ENCODE measurements at places on chromosomes 7 and 10.

- DNase-seq: no peak
These were observed 90.4 kb downstream of the C10orf105 start for GRCh38 chr10:71629131-71629530.

GRCh38 chr7:29865526-29865925, 59.2 kb downstream of the WIPF3 start:
- peak; percentile 71 for DNase-seq

- no peak for DNase-seq
These were observed 196.2 kb downstream of the PTN start for GRCh38 chr7:137147338-137147720.

- DNase-seq: no peak
These were observed 13.0 kb upstream of the PFKP start for GRCh38 chr10:3054183-3054850.

DNA sequence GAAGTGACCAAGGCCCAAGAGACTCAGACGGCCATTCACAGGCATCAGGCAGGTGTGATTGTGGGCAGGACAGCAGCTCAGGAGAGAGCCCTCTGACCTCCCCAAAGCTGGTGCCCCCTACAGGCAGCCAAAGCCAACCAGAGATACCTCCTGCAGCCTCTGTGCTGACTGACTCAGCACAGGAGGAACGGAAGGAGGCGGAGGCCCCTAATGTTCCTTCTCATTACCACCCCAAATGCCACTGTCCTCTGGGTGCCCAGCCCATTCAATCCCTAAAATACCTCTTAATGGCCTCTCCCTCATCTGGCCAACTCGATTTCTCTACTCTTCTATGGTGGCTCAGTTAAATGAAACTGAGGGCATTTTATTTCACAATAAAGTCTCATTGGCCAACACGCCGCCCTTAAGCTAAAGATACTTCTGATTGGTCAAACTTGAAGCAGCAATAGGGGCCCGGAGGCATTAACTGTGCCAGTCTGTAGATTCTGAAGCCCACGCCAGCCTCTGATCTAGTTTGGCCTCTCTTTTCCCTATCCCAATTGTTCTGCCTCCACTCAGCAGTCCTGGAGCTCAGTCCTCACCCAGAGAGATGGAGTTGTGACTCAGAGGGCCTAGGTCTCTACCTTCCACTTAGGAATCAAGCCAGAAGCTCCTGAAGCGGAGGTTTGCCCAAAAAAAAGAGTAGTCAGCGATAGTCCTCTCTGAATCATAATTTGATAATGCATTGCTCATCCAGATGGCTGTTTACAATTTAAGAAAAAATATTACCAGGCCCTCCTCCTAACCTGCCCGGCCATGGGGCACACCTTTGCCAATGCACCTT, 1.2 kb downstream of the CYREN start:
- peak; percentile 56 for DNase-seq

- no peak for DNase-seq
These were observed 119.5 kb downstream of the SPDYE5 start for GRCh38 chr7:75611557-75612178.

- peak; percentile 68 for DNase-seq
These were observed 9.8 kb downstream of the VSIR start for GRCh38 chr10:71763352-71764127.

Data from foreskin fibroblast (primary cell).